ENCODE measurements at places on chromosomes 16 and 17.

DNA sequence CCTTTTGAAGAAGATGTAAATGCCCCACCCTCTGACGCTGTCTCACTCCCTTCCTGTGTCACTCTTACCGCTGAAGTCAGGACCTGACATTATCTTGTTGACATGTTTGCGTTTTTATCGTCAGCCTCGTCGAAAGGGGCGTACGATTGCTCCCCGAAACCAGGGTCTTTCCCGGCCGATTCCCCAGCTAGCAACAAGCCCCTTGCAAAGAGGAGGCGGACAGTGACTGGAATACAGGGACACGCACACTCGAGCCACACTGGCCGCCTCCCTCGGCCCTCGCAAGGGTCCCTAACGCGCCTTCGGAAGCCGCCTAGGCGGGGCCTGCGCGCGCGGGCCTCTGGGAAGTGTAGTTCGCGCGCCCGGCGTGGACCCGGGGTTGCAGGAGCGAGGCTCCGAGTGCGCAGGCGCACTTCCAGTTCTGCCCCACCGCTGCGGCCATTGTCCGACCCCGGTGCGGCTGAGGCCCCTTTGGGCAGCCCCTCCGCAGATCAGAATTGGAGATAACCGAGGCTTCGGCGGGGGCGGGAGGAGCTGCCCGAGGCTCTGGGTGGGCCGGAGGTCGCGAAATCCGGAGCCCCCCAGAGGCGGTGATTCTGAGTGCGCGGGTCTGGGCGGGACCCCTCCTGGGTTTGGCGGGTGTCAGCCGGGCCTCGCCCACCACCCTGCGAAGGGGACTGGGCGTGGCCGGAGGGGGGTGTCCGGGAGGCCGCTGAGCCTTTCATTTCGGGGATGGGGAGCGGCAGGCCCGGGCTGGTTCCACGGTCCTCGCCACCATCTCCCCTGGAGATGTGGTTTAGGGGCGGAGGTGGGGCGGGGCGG is at the start of gene ZFP90:
ZFP90 (plus strand) TSS at position 412 of the 822 bp plus-strand sequence. CDS start 502 bp downstream, outside the sequence.
- peak; percentile 100 for DNase-seq

DNA sequence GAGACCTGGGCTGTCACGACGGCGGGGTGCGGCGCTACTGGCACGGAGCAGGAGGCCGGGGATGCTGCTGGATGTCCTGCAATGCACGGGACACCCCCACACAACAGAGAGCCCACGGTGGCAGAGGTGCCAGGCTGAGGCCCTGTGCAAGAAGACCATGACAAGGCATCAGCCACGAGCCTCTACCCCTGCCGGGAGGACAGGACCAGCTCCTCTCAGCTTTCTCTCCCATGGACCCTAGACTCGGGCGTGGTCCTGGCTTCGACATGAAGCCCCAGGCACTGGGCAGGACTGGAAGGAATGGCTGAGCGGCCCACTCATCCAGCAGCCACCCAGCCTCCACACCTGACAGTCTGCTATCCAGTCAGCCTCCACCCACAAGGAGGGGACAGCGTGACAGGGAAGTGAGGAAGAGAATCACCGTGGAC is 25.6 kb downstream of the SLC7A5 start:
- DNase-seq, result no peak

GRCh38 chr17:50150354-50151040 is at the start of gene PPP1R9B:
PPP1R9B (minus strand) TSS chr17:50150677; CDS start chr17:50150513, 164 bp downstream.
- DNase-seq, result no peak

DNA sequence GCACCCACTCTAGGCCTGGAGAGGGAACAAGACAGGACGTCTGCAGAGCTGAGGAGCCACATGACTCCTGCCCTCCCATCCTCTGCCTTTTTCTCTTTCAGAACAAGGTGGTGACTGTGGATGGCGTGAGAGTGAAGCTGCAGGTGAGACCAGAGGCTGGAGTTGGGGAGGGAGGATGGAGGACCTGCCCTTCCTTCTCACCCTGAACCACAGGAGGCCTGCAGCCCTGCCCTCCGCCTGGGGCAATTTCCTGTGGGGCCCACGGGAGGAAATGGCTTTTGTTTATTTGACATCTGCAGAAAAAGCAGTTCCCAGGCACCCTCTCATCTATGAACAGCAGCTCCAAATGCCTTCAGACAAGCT is 5.1 kb downstream of the RAB37 start:
- no peak for DNase-seq

- no peak for DNase-seq
These were observed 12.0 kb upstream of the CLUH start for GRCh38 chr17:2723505-2723996.

- DNase-seq, result no peak
These were observed 348.9 kb downstream of the TMEM114 start for GRCh38 chr16:8241408-8241807.
